Thoracic aorta (tissue), 2 donors: ENCODE measurements at places on chromosomes 1 and 21. TPM values are rescaled to one million over a fixed set of nuclear protein-coding genes. Genes with fewer than 3 reads are reported as not detected.

DNA sequence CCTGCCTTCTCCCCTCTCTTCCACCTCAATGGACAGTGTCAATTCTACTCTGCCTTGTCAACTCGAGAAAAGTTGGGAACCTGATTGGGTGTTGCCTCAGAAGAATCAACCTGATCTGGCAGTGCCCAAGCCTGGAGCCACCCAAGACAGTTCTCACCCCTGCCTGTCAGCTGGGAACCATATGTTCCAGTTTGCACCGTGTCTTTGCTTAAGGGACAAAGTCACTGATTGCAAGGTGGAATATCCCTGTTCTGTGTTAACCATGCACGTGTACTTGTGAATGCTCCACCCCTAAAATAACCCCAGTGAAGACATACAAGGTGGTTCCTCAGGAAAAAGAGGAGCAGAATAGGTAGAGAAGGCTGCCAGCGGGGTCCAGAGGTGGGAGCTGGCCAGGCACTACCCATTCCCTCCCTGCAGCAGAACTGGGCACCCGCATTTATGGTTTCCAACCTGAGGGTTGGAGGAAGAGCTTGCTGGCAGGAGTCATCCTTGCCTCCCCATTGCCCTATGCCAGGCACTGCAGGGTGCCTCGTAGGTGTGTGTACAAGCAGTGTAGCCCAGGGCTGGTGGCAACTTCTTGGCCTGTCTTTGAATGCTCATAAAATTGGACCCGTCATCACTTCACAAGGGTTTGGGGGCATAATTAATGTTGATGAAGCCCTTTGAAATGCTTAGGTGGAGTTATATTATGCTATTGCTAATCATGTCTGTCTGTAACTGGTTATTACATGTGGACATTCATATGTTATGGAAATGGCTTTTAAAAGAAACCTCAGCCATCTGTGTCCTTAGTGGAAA, 11.3 kb downstream of the NIPAL3 start:
- no peak overlapping the region for H3K4me3 ChIP-seq
- no peaks in the 10 kb centered on the region for H3K27me3 ChIP-seq

DNA sequence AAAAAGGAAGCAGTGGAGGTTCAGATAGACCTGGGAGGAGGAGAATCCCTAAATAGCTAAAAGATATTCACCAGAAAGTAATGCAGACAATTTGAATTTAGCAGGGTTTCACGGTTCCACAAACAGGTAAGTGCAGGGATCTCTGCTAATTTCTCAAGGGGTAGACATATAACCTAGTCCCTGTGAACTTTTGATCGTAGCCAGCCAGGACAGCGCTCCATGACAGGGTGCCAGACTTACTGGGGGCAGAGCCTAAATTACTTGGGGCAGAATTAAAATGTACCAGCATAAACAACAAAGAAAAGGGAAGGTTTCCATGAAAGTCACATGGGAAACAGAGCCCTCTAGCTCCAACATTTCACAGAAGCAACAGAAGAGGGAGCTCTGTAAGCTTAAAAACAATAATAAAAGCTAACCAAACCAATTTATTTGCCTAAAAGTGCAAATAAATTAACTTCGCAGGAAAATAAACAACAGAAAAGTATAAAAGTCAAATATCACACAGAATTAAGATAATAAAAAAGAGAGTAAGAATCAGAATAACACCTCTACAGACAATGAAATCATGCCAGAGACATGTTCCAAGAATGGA, 198.3 kb downstream of the DUSP10 start:
- no peak overlapping the region for H3K27ac ChIP-seq
- H3K4me3 ChIP-seq = no peak overlapping the region
- DNase-seq = no peak
- no peaks in the 10 kb centered on the region for H3K27me3 ChIP-seq
- no peaks in the 10 kb centered on the region for H3K36me3 ChIP-seq
- no peaks in the 10 kb centered on the region for H3K4me1 ChIP-seq

The KRTAP12-2 gene
- total RNA-seq = not detected

GRCh38 chr1:194865383-194865782, 1679.0 kb upstream of the B3GALT2 start:
- DNase-seq = no peak
- H3K36me3 ChIP-seq = no peaks in the 10 kb centered on the region
- no peaks in the 10 kb centered on the region for H3K4me1 ChIP-seq
- H3K4me3 ChIP-seq = no peak overlapping the region

- no peak for DNase-seq
- no peaks in the 10 kb centered on the region for H3K27me3 ChIP-seq
- no peak overlapping the region for H3K27ac ChIP-seq
- H3K36me3 ChIP-seq = no peaks in the 10 kb centered on the region
These were observed 24.7 kb upstream of the POGK start for GRCh38 chr1:166814611-166815010.

GRCh38 chr1:10622910-10623685, 148.3 kb downstream of the PEX14 start:
- H3K27ac ChIP-seq = no peak overlapping the region
- H3K27me3 ChIP-seq = no peaks in the 10 kb centered on the region
- peaks cover 6% of the 10 kb centered on the region for H3K36me3 ChIP-seq
- DNase-seq = no peak

The VCAM1 gene
- total RNA-seq = 42.4 TPM

- H3K4me1 ChIP-seq = peaks cover 14% of the 10 kb centered on the region
- peak; percentile 64 for DNase-seq
- H3K36me3 ChIP-seq = no peaks in the 10 kb centered on the region
- H3K4me3 ChIP-seq = peak within 1 kb of the TSS; percentile 63
- no peaks in the 10 kb centered on the region for H3K27me3 ChIP-seq
- H3K27ac ChIP-seq = peak within 1 kb of the TSS; percentile 67
These were observed at the start of gene OLFML3 for GRCh38 chr1:113978863-113979702. TSS of gene OLFML3 (plus strand) at chr1:113979474. CDS start at chr1:113979517, 43 bp downstream.

DNA sequence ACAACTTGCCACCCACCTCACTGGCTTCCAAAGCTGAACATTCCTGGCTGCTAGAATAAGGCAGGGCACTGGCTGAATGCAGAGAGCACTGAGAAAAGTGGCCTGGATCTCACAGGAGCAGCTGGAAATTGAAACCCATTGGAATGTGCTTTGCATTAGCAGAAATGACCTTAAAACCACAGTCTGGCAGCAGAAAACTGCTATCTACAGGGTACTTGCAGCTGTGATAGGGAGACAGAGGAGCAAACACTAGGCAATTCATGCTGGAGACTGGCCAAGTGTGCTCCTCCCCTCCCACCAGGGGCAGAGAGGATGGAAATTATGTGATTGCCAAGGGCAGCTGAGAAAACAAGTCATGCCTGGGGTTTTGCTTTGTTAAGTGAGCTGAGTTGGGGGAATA, 47.2 kb downstream of the HSD3B1 start:
- H3K4me1 ChIP-seq = no peaks in the 10 kb centered on the region
- H3K27me3 ChIP-seq = no peaks in the 10 kb centered on the region
- no peak for DNase-seq
- H3K27ac ChIP-seq = no peak overlapping the region
- no peaks in the 10 kb centered on the region for H3K36me3 ChIP-seq
- no peak overlapping the region for H3K4me3 ChIP-seq

GRCh38 chr1:174938281-174939007, 61.3 kb upstream of the CACYBP start:
- H3K36me3 ChIP-seq = no peaks in the 10 kb centered on the region
- no peak overlapping the region for H3K4me3 ChIP-seq
- H3K27me3 ChIP-seq = no peaks in the 10 kb centered on the region
- no peak for DNase-seq

The ELOVL1 gene
- total RNA-seq = 36.3 TPM

The RHBDL2 gene
- not detected for total RNA-seq

The S100A16 gene
- total RNA-seq = 82.3 TPM

The SYNC gene
- total RNA-seq = 119 TPM

DNA sequence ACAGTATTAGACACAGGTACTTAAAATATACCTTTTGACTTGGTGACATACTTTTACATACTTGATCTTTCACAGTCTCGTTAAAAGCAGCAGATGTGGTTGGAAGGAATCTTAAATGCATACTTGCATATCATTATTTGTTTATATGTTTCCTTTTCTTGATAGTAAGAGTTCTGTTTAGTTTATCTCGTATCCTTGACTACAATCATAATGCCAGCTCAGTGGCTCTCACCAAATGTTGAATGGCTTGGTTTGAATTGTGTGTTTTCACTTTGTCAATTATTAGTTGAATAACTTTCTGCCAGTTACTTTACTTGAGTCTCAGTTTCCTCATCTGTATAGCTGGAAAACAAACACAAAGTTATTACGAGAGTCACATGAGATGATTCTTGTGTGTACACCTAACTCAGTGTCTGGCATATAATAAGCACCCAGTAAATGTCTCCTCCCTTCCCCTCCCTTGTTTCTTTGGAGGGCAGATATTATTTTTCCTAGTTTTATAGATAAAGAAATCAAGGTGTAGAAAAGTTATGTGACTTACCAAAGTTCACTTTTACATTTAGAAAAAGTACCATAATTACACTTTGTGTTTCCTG, 131.6 kb upstream of the IVNS1ABP start:
- H3K27ac ChIP-seq = no peak overlapping the region
- no peaks in the 10 kb centered on the region for H3K36me3 ChIP-seq
- no peak overlapping the region for H3K4me3 ChIP-seq
- no peaks in the 10 kb centered on the region for H3K4me1 ChIP-seq

- no peak overlapping the region for H3K27ac ChIP-seq
- H3K27me3 ChIP-seq = no peaks in the 10 kb centered on the region
- no peaks in the 10 kb centered on the region for H3K4me1 ChIP-seq
- H3K4me3 ChIP-seq = no peak overlapping the region
These were observed 214.9 kb downstream of the BARHL2 start for GRCh38 chr1:90502194-90502593.

DNA sequence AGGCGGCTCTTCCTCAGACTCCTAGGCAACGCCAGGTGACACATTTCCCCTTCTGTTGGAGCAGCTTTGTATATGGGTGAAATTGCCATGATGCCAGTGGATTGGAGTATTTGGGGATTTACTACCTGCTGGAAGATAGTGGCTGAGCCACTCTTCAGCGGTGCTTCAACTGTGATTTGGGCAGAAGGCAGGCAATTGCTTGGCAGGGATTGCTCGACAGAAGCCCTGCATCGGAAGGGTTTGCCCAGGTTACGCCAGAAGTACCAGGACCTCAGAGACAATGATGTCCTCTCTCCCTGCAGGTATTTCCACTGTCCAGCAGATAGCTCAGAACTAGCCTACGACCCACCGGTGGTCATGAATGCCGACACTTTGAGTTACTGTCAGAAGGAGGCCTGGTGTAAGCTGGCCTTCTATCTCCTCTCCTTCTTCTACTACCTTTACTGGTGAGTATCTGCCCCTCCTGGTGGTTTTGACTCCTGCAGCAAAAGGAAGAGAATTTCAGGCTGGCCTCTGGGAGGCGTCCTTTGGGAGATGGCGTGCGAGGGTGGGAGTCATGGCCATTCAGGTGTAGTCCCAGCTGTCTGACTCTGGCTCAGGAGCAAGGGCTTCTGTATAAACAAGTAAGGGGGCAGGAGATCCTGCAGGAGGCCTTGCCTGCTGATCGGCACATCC, 118.3 kb downstream of the CNIH3 start:
- H3K4me3 ChIP-seq = no peak overlapping the region
- no peak for DNase-seq
- H3K27ac ChIP-seq = no peak overlapping the region
- peaks cover 10% of the 10 kb centered on the region for H3K4me1 ChIP-seq
- no peaks in the 10 kb centered on the region for H3K27me3 ChIP-seq

DNA sequence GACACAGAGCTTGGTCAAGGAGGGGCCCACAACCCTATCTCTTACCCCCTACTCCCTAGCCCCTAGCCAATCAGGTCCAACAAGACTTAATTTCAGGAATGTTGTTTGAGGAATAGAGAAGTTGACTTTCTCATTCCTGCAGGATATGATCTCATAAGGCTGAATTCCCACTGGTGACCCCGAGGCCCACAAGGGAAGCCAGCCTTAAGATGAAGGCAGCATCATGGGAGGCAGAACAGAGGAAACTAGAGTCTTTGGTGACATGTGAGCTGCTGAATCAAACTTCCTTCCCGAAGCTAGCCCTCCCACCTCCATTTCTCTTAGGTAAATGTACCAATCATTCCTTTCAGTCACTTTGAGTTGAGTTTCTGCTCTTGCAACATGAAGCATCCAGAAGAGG, 9.1 kb upstream of the PDIK1L start:
- H3K36me3 ChIP-seq = no peaks in the 10 kb centered on the region
- DNase-seq = no peak
- H3K27me3 ChIP-seq = no peaks in the 10 kb centered on the region
- H3K4me3 ChIP-seq = no peak overlapping the region

DNA sequence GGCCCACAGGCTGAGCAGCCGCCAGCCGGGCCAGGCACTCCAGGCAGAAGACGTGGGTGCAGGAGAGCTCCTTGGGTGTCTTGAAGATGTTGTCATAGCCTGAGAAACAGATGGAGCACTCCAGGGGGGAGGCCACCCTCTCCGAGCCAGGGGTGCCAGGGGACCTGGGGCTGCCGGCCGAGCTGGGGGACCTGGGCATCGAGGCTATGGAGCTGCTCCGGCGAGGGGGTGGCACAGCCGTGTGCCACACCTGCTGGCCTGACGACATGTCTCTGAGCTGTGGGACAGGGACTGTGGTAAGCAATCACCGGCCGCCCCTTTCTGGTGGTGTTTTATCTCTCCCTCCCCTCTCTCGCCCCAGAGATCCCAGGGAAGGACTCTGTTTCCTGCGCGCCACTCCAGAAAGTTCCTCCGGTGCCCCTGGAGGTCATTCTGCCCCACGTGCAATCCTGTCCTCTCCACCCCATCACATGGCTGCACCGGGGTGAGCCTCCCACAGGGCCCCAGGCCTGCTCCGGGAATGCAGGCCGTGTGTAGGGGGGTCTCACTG, 1.7 kb downstream of the RNF223 start:
- H3K4me3 ChIP-seq = no peak overlapping the region
- no peaks in the 10 kb centered on the region for H3K4me1 ChIP-seq
- H3K27me3 ChIP-seq = no peaks in the 10 kb centered on the region
- DNase-seq = no peak

DNA sequence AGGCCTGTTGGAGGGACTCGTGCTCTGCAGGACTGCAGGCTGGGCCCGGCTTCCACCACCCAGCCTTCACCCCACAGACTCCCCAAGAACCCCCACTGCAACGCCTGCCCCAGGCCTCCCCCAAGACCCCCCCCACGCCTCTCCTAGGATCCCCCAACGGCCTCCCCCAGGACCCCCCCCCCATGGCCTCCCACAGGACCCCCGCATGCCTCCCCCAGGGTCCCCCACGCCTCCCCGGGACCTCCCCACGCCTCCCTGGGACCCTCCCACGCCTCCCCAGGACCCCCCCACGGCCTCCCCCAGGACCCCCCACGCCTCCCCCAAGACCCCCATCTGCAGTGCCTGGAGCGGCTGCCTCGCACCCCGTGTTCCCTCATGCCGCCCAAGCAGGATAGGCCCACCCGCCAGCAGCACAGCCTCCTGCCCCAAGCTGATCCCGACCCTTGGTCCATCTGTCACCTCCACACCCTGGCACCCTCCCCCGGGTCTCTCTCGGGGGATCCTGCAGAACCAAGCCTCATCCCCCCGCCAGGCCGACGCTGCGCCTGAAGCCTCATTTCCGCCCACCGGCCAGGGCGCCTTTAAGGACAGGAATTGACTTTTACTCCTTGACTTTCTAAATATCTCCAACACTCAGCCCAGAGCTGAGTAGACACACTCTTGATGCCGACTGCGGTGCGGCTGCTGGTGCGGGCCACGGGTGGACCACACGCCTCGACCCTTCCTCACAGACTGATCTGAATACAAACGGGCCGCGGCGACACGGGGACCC, 14.1 kb upstream of the RNF223 start:
- H3K27me3 ChIP-seq = no peaks in the 10 kb centered on the region
- H3K36me3 ChIP-seq = no peaks in the 10 kb centered on the region
- no peak overlapping the region for H3K27ac ChIP-seq
- DNase-seq = no peak

The CASZ1 gene
- 27.9 TPM for total RNA-seq

- no peak overlapping the region for H3K27ac ChIP-seq
- H3K27me3 ChIP-seq = no peaks in the 10 kb centered on the region
- H3K4me3 ChIP-seq = no peak overlapping the region
- no peak for DNase-seq
These were observed 37.2 kb upstream of the ACOT11 start for GRCh38 chr1:54510715-54511270.

GRCh38 chr21:26388731-26389231, 184.3 kb downstream of the CYYR1 start:
- peaks cover 13% of the 10 kb centered on the region for H3K4me1 ChIP-seq
- no peak overlapping the region for H3K27ac ChIP-seq
- H3K4me3 ChIP-seq = no peak overlapping the region
